GM12878 (cell line): ENCODE measurements at places on chromosomes 4 and X. TPM values are rescaled to one million over a fixed set of nuclear protein-coding genes. Genes with fewer than 3 reads are reported as not detected.

DNA sequence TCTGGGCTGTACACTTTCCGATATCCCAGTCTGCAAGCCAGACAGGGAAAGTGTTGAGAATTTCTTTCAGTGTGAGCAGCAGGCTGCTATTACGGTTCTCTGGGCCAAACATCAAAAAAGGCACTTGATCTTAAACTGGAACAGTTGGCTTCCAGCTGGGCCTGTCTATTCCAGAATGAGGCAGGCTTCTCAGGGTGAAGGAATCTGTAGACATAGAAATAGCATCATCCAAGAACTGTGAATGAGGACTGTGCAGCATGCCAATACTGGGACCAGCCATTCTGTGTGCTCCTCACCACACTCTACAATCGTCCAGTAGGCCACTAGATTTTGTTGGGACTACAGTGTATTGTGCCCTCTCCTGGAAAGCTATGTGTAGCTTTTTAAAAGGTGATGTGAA, 31.1 kb downstream of the ART3 start:
- DNase-seq: no peak
- H3K27me3 ChIP-seq: 0 out of 2 replicates have a peak, but pooled peaks cover 2% of the 10 kb centered on the region
- no peaks in the 10 kb centered on the region for H3K4me1 ChIP-seq

The FANCB gene
- 6.6 TPM in 2 replicates for total RNA-seq

GRCh38 chr4:173801876-173802661, 272.0 kb upstream of the HAND2 start:
- no peaks in the 10 kb centered on the region for H3K27me3 ChIP-seq
- no peaks in the 10 kb centered on the region for H3K4me1 ChIP-seq
- no peak overlapping the region for H3K4me3 ChIP-seq
- H3K27ac ChIP-seq: no peak overlapping the region

The CSAG3 gene
- not detected in 2 replicates for total RNA-seq

- H3K36me3 ChIP-seq: no peaks in the 10 kb centered on the region
- no peak overlapping the region for H3K4me3 ChIP-seq
- no peak for DNase-seq
- H3K4me1 ChIP-seq: no peaks in the 10 kb centered on the region
These were observed 166.2 kb downstream of the MAGEB17 start for GRCh38 chrX:16333453-16333852.

- H3K4me1 ChIP-seq: no peaks in the 10 kb centered on the region
- H3K27ac ChIP-seq: no peak overlapping the region
- no peak for DNase-seq
- no peak overlapping the region for H3K4me3 ChIP-seq
- no peaks in the 10 kb centered on the region for H3K27me3 ChIP-seq
These were observed 16.2 kb upstream of the GNRHR start for GRCh38 chr4:67770422-67770821.

- H3K4me3 ChIP-seq: no peak overlapping the region
- H3K27me3 ChIP-seq: no peaks in the 10 kb centered on the region
- H3K4me1 ChIP-seq: no peaks in the 10 kb centered on the region
- no peak overlapping the region for H3K27ac ChIP-seq
- H3K36me3 ChIP-seq: no peaks in the 10 kb centered on the region
- DNase-seq: no peak
These were observed 147.5 kb upstream of the ANK2 start for GRCh38 chr4:112901962-112902411.

DNA sequence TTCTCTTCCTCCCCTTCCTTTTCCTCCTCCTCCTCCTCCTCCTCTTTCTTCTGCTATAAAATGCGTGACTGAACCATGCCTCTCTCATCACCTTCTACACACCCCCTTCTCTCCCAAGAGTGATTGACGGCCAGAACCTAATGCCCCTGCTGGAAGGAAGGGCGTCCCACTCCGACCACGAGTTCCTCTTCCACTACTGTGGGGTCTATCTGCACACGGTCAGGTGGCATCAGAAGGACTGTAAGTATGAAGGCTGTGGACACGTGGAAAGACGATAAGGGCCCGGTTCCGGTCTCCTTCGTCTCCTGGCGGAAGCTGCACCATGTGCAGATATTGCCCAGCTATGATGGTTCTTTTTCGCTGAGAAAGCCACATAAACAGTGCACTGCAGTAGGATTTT, 12.1 kb upstream of the ARSF start:
- H3K4me3 ChIP-seq: no peak overlapping the region
- H3K27ac ChIP-seq: no peak overlapping the region
- no peaks in the 10 kb centered on the region for H3K27me3 ChIP-seq
- DNase-seq: no peak

- H3K4me1 ChIP-seq: no peaks in the 10 kb centered on the region
- no peak for DNase-seq
- no peak overlapping the region for H3K4me3 ChIP-seq
- H3K27ac ChIP-seq: no peak overlapping the region; the same call in 1 of the 2 replicates
- no peaks in the 10 kb centered on the region for H3K27me3 ChIP-seq
These were observed 40.8 kb downstream of the SMIM14 start for GRCh38 chr4:39597695-39598381.

DNA sequence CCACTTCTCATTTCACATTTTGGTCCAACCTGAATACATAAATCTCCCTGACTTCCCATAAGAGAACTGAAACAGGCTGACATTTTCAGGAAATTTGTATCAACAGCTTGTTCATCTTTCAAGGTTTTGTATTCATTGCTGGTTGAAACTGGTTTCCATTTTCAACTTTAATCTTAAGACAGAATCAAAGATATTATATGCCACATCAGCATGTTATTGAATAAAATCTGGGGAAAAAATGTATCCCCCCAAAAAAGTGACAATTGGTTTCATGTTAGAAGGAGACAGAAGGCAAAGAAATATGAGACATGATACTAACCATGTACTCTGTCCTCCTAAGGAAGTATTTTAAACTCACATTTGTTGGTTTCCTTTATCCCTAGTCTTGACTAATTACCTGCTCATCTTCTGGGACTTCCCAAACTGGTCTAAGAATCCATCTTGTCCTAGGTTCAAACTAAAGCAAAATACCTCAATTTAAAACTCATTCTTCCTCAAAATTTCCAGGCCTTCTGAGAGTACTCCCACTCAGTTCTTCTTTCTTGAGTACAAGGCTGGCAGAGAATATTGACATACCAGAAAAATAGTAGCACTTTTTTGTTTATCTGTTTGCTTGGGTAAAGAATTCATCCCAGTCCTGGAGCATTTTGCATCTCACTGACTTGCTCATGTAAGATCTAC, 3.1 kb upstream of the ANTXR2 start:
- no peak for DNase-seq
- H3K36me3 ChIP-seq: no peaks in the 10 kb centered on the region
- no peak overlapping the region for H3K27ac ChIP-seq

The SMIM10 gene
- total RNA-seq: 0.13 TPM in 1 of 2 replicates, not detected in the other

The UGT2A2 gene
- not detected in 2 replicates for total RNA-seq

DNA sequence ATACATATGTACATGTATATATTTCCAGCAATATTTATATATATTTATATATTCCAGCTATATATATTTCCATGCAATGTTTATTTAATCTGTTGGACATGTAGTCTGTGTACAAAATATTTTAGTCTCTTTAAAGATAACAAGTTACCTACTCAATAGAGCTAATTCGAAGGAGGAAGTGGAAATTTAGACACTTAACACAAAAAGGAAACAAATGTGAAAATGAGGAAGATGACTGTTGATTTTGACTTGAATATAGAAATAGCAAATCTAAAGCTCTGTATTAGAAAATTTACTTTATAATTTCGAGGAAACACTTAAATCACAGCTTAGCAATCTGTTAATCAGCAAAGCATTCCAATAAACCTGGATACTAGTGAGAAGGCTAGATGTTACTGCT, 1064.4 kb downstream of the PCDH7 start:
- DNase-seq: no peak
- H3K36me3 ChIP-seq: no peaks in the 10 kb centered on the region
- H3K4me1 ChIP-seq: no peaks in the 10 kb centered on the region
- no peak overlapping the region for H3K27ac ChIP-seq

The ITIH6 gene
- not detected in 2 replicates for total RNA-seq
